ENCODE measurements at places on chromosomes 4 and X.

DNA sequence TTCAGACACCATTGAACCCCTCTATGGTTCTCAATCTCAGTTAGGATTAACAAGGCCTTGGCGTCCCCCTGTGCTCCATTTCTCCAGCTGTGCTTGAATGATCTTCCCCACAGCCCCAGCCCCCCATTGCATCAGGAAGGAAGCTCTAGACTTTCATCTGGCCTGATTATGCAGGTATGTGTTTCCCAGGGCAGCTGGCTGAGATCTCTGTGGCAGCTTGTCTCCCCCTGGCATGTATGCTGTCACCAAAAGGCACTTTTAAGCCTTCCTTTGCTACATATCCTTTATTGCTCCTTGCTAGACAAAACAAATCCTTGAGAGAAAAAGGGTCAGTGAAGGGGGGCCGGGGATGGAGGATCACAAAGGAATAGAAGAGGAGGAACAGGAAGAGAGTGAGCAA is 1056.0 kb upstream of the SLIT2 start:
- no peak for DNase-seq

DNA sequence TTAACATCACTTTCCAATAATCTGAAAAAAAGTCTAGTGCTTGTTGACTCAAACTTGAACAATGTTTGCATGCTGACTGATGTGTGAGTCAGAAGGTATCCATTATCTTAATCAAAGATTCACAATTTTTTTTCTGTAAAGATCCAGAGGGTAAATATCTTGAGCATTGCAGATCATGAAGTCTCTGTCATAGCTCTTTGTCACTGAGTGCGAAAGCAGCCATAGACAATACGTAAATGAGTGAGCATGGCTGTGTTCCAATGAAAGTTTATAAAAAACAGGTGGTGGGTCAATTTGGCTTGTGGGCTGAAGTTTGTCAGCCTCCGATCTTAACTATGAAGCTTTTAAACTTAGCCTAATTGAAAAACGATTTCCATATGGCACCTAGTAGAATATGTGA is 37.7 kb downstream of the NHS start:
- DNase-seq, result peak; percentile 14

DNA sequence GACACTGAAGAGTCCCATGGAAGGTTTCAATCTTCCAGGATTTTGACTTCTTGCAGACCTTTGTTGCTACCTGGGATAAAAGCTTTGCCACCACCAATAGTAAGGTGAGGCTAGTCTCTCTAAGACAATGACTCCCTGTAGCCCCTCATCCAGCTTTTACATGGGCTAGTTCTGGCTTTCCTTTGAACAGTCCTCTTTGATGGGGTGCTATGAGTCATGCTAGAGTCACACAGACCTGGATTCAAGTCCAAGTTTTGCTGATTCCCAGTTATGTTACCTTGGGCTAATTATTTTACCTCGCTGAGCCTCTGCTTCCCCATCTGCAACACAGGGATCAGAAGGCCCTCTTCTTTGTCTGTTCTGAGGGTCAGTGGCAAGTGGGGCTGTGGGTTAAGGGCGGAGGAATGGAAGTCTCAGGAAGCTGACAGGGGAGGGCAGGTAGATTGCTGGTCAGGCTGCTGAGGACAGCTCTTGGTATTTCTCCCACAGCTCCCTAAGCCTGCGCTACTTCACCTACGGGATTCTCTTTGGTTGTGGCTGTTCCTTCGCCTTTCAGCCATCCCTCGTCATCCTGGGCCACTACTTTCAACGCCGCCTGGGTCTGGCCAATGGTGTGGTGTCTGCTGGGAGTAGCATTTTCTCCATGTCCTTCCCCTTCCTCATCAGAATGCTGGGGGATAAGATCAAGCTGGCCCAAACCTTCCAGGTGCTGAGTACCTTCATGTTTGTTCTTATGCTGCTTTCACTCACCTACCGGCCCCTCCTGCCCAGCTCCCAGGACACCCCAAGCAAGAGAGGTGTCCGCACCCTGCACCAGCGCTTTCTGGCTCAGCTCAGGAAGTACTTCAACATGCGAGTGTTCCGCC is 90.3 kb downstream of the RLIM start:
- peak; percentile 24 for DNase-seq

- no peak for DNase-seq
These were observed 16.4 kb upstream of the ZNF280C start for GRCh38 chrX:130285069-130285620.

- DNase-seq, result no peak
These were observed 83.9 kb downstream of the POLA1 start for GRCh38 chrX:24777660-24778059.

- DNase-seq, result no peak
These were observed 7.5 kb downstream of the USP26 start for GRCh38 chrX:133089411-133089810.

DNA sequence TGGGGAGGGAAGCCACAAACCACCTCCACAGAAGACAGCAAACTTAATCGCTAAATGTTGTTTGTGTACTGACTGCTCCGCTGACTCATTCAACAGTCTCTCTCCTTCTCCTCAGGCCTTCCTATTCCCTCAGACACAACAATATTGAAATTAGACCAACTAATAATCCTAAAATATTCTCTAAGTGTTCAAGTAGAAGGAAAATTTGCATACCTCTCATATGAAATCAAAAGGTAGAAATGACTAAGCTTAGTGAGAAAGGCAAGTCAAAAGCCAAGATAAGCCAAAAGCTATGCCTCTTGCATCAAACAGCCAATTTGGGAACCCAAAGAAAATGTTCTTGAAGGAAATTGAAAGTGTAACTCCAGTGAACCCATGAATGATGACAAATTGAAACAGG is 75.7 kb upstream of the ARHGAP24 start:
- DNase-seq, result no peak

DNA sequence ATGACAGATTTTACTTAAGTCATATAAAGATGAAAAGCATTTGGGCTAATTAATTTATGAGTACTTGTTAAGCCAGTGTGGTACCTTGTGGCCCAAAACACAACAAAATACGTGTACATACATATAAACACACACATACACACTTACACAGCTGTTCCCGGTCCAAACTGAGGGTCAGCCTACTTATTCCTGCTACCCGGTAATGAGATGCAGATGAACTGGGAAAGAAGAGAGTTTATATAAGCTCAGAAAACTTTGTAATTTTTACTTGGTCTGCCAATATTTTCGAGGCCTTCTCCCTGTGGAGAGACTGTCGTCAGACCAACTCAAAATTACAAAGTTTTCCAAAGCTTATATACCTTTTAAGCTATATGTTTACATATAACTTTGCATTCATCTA is 25.8 kb upstream of the PBDC1 start:
- no peak for DNase-seq

- peak; percentile 80 for DNase-seq
These were observed 35.1 kb downstream of the ENPEP start for GRCh38 chr4:110510955-110511544.

- no peak for DNase-seq
These were observed 190.8 kb upstream of the NUDT6 start for GRCh38 chr4:123113155-123113554.

DNA sequence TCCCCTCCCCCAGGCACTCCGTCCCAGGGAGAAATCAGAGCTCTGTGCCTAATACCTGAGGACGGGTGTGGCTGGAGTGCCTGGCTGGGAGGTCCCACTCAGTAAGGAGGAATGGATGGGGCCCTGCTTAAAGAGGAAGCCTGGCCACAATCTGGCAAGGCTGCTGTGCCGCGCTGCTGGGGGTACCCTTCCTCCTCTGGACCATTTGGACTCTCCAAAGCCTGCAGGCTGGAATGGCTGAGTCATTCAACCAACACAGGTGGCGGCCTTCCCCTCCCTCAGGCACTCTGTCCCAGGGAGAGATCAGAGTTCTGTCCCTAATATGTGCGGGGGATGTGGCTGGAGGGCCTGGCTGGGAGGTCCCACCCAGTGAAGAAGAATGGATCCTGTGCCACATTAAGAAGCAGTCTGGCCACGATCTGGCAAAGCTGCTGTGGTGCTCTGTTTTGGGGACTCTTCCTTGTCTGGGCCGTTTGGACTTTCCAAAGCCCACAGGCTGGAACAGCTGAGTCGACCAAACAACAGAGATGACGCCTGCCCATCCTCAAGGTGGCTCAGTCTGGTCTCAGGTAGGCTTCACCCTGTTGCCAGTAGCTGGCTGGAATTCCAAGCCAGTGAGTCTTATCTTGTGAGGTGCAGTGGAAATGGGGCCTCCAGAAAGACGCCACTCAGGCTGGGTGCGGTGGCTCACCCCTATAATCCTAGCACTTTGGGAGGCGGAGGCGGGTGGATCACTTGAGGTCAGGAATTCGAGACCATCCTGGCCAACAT is 127.3 kb upstream of the HUWE1 start:
- DNase-seq, result no peak

- DNase-seq, result no peak
These were observed 29.1 kb downstream of the PPP2R2C start for GRCh38 chr4:6443035-6444023.

DNA sequence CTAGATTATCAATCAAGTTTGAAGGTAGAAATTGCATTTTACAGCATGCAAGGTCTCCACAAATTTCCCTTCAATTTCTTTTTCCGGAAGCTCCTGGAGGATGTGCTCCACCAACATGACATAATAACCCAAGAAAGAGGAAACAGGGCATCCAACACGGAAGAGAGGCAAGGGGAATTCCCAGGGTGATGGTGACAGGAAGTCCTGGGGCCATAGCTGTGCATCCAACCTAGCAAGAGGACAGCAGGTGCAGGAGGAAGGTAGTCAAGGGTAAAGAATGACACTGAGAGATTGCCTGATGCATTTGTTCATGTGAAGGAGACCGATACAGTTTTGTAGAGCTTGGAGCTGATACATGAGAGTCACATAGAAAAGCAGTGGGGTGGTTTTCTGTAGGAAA is 115.7 kb upstream of the LSM6 start:
- DNase-seq, result no peak

DNA sequence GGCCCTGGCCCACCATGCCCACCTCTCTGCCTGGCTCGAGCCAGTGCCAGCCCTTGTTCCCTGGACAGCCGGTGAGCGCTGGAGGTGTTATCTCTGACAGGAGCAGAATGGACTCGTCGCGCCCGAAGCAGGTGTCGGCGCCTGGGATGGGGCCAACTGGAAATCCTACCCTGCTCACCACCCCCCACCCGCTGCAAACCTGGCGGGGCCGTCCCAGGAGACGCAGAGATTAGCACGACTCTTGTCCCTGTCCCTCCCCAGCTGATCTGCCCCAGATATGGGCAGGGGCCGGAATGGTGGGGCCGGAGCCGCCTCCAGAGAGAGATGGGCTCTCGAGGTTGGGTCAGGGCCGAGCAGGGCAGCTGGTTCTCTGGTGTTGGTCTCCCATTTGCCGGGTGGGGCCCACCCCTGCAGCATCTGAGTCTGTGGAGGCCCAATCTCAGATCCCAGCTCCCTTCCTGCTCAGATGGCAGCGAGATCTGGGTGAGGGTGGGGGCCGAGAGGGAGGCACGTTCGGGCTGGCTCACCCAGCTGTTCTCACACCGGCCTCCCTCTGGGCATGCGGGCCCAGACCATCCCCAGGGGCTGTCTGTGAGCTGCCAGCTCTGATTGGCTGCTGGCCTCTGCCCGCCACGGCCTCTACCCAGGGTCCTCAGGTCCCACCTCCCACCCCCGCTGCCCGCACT is 20.1 kb upstream of the FGFR3 start:
- no peak for DNase-seq

DNA sequence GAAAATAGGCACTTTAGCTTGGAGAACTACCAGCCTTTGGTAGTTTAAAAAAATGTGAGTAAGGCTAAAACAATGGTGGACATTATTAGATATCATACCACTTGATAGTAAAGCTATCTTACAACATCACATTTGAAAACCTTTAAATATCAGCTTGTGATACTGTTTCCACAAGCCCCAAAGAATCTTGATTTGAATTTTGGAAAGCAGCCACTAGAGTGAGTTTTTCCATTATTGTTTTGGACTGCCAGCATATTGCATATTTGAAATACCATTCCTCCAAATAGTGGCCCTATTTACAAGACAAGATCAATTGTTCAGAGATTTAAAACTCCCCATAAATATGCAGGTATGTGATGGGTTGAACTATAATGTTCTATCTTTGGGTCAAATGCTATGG is 303.0 kb upstream of the PRPS2 start:
- DNase-seq, result no peak

- DNase-seq, result no peak
These were observed 434.3 kb downstream of the SPRY1 start for GRCh38 chr4:123830930-123831329.

- DNase-seq, result no peak
These were observed 15.2 kb upstream of the ALB start for GRCh38 chr4:73388887-73389286.

- DNase-seq, result peak; percentile 28
These were observed 3.7 kb downstream of the IL13RA2 start for GRCh38 chrX:115013705-115014104.

GRCh38 chr4:57233386-57233785 is 123.2 kb upstream of the IGFBP7 start:
- no peak for DNase-seq

DNA sequence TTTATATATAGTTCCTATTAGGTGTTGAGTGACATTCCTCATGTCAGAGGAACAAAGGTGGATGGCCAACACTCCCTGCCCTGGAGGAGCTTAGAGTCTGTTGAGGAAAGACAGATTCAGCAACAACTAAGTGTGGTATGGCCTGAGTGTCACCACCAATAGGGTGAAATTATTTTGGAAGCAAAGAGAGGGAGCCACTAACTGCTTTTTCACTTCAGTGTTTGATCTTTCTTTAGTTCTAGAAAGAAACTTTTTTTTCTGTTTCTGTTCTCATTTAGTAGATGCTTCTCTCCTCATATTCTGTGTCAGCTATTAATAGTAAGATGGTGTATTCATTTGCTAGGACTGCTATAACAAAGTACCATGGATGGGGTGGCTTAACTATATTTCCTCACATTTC is 81.5 kb downstream of the ARX start:
- DNase-seq, result no peak

- no peak for DNase-seq
These were observed 115.3 kb upstream of the KLHL4 start for GRCh38 chrX:87402256-87402655.

- DNase-seq, result no peak
These were observed 14.9 kb downstream of the VBP1 start for GRCh38 chrX:155231163-155231562.

DNA sequence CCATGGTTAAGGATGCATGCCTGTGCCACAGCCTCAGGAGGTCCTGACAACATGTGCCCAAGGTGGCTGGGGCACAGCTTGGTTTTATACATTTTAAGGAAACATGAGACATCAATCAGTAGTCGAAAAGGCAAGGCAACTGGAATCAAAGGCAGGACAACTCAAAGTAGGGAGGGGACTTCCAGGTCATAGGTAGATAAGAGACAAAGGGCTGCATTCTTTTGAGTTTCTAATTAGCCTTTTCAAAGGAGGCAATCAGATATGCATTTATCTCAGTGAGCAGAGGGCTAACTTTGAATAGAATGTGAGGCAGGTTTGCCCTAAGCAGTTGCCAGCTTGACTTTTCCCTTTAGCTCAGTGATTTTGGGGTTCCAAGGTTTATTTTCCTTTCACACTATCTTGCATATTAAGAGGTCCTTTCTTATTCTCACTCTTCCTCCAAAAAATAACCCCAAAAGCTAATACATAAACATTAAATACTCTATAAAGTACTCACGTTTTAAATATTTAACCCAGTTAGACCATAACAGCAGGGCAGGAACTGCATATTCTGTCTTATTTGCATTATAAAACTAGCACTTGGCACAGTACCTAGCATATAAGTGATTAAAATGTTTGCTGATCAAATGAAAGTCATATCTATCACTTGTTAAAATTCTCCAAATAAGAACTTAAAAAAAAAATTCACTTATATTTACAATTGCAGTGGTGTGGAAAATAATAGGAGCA is 36.3 kb upstream of the UGT8 start:
- DNase-seq, result no peak

All from RKO (cell line).